ENCODE measurements at places on chromosomes 12 and 14.

DNA sequence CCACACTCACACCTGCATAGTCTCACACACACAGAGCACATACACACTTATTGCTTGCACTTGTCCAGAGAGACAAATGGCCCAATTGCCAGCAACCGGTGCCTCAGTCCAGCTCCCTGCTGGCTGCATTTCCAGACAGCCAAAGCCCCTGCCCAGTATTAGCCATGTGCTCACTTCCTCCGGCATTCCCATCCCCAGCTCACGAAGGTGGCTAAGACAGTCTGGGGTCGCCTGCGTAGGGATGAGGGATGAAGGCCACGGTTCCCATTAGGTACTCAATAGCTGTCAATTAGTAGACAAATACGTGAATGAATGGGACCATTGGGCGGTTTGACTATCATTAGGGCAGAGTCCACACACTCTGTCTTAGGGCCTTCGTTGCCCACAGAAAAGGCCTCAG lies 146.8 kb upstream of the EGLN3 start:
- DNase-seq: no peak

GRCh38 chr14:44795725-44796124 lies 166.0 kb downstream of the KLHL28 start:
- DNase-seq: no peak

DNA sequence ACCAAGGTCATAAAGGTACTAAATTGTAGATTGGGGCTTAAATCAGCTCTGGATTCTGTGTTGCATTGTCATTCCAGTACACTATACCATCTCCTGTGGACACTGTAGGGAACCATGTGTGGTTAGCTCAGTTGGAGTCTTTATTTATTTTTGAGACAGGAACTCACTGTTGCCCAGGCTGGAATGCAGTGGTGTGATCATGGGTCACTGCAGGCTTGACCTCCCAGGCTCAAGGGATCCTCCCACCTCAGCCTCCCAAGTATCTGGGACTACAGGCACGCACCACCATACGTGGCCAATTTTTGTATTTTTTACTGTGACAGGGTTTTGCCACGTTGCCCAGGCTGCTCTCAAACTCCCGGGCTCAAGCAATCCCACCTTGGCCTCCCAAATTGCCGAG lies 6.7 kb downstream of the PAPOLA start:
- no peak for DNase-seq

GRCh38 chr14:59117754-59118528 lies 70.5 kb upstream of the DAAM1 start:
- DNase-seq: no peak

DNA sequence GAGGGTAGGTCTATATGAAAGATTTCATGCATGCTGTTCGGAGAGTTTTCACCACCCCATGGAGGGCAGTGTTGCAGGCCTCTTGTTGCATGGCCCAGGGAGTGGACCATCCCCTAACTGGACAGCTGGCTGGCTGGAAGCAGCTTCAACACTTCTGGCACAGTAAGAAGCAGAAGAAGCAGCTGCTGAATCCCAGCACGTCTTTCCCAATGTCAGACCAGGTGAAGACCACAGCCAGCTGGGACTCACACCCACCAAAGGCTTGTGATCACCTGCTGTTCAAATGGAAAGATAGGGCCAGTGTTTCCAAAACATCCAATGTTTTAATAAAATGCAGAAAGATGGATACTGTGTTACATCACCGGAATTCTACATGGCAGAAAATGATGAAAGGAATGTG lies 1423.6 kb downstream of the AACS start:
- no peak for DNase-seq

- DNase-seq: no peak
These were observed 3.7 kb upstream of the COX8C start for GRCh38 chr14:93343266-93343665.

DNA sequence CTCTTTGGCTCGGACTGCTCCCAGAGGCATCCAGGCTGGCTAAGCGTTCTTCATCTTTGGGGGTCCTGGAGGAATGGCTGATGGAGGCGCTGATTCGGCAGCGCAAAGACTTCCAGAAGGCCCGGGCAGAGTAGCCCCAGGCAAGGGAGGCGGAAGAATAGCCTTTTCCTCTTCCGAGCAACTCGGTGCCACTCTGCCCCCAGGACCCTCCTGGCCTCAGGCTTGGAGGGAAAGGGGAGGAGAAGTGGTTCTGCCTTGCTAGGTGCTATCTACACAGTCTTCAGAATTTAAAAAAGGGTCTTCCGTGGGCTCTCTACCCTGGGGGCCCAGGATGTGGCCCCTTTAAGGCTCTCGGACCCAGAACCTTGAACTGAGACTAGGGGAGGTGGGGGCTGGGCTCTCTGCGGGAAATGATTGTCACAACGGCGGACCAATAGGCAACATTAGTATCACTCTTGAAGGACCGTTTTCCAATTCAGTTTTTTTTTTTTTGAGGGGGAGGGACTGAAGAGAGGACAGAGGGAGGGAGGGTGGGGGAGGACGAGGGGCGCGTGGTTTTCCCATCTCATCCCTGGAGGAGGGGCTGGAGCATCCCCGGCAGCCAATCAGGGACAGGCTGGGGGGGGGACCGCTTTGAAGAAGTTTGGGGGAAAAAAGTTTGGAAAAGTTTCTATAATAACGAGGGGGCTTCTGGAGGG lies at the start of gene NFATC4:
TSS of gene NFATC4 (plus strand) at position 671 of the 698 bp plus-strand sequence. CDS start 157 bp downstream, outside the sequence.
- DNase-seq: no peak

DNA sequence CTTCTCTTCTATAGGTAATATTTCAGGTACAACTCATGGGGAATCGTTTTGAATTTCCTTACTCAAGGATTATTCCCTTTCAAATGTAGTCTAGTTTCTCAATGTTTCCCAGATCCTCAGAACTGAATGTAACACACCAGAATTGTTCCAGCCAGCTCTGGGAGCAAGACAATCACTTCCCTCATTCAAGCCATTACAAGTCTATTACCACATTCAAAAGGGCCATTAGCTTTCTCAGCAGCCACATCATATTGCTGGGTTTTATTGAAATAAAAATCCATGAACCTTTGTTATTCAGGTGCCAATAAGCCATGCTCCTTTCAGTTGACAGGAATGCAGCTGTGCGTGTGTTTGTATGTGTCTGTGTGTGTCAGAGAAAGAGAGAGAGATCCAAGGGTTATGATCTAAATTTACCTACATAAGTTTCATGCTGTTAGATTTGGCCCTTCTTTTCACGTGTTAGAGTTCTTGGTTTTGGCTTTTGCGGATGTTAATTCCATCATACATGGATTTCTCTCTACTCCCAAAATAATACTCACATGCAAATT lies 357.7 kb downstream of the BCAT1 start:
- no peak for DNase-seq

DNA sequence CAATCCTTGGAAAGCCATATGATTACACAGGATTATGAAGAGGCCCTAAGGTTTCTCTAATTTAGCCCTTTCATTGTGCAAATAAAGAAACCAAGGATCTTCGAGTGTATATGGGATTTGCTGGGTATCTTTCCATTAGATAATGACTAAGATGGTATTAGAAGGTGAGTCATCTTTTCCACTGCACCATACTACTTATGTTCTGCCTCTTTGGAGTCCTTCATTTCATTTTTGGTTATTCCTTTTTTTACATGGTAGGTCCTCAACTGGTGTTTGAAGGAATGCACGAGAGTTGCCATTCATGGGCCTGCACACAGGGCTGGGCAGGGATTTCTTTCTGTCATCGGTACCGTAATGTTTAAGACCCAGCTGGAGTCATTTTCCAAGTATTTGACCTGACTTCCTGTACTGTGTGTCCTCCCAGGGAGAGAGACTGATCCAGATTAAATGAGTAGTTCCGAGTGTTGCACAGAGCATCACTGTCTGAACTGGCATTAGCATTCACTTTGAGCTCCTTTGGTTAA lies 85.7 kb downstream of the BORCS5 start:
- DNase-seq: no peak

- no peak for DNase-seq
These were observed at the start of gene SOCS2 for GRCh38 chr12:93571925-93572711. TSS of gene SOCS2 (plus strand) at chr12:93572675. CDS start at chr12:93572898, 223 bp downstream.

DNA sequence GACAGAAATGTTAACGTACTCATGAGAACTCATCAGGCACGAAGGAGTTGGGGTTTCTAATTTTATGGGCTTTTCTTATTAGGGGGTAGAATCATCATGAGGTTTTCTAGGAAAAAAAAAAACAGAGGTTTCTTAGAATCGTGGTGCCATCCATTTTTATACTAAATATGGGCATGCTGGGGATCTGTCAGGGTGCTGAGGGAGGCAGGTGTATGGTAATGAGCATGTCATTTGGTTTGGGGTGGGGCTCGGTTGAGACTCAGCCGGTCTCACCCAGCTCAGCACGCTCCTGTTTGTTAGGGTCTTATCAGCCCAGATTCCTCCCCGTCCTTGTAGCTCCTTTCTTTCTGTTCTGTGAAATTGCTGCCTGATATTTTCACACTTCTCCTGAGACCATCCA lies 98.2 kb downstream of the DICER1 start:
- DNase-seq: no peak

GRCh38 chr12:47946413-47947323 lies 16.7 kb upstream of the TMEM106C start:
- no peak for DNase-seq

DNA sequence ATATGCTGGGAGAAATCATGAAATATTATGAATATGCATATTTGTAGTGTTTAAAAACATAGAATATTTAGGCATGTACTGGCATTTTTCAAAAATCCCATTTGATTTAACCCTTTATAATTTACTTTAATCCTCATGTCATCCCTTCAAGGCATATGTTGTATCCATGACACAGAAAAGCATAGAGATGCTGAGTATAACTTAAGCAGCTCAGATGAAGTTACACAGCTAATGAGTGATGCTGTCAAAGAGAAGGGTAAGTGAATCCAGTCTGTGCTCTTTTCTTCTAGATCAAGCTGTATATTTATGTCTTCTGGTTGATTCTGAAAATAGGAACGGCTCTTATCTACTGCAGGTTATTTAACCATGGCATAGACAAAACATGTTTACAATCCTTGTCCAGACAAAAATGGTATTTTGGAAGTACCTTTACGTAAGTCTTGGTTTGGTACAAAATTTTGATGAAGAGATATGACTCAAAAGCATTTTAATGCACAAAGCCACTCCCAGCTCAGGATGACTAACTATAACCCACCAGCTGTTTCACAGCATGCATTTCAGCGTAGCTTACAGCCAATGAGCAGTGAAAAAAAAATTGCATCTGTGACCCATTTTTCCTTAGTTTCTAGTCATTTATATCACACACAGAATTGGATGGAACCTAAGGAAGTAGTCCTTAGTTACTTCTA lies 201.7 kb downstream of the STXBP6 start:
- DNase-seq: no peak

DNA sequence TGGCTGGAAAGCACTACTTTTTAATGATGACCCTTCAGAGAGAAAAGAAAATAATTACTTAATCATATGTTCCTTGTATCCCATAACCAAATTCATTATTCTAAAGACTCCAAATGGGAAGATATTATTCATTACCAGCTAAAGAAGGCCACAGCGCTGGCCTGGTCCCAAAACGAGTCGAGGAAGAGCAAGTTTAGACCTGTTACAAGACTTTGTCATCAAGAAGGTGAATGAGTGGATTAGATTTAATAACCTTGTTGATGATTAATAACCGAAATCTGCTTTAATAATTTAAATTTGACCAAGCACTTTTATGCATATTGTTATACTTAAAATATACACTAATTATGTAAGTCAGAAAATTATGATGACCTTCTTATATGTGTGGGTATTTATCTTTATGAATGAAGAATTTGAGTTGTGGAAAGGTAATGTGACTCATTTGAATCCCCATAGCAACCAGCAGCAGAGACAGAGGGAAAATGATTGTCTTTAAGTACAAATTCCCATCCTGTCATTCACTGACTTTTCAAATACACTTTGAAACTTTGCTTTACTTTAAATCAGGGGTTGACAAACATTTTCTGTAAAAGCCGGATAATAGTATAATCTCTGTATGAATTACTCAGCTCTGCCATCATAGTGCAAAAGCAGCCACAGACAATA lies 200.3 kb upstream of the NPAS3 start:
- no peak for DNase-seq

GRCh38 chr12:50006754-50007442 lies 18.4 kb downstream of the RACGAP1 start:
- no peak for DNase-seq

DNA sequence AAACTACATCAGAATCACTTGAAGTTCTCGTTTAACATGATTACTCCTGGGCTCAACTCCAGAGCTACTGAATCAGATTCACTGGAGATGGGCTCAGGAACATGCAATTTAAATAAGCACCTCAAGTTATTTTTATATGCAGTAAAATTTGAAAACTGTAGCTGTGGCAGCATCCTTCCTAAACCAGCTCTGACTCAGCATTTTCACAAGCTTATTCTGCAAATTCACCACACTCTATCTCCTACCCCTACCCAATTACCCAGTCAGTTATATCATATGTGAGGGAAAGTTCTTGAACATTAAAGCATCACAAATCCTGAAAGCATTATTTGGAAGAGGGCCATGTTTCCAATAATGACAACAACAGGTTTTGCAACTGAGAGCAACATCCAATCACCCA lies 24.2 kb upstream of the LRRC9 start:
- DNase-seq: no peak

DNA sequence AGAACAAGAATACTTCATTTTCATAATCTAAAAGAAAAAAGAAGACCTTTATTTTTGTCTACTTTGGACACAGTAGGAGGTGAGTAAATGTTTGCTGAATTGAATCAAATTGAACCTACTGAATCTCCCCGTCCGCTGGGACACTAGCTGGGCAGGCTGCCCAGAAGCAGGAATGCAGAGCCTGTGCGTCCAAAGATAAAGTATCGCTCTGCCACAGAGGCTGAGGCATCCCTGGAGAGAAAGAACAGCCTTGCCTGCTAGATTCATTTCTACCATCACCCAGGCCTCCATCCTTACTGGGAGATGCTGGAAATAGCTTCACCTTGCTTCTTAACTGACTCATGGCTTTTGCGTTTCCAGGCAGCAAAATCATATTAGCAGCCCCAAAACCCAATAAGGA lies 64.1 kb upstream of the TSPAN11 start:
- DNase-seq: no peak

DNA sequence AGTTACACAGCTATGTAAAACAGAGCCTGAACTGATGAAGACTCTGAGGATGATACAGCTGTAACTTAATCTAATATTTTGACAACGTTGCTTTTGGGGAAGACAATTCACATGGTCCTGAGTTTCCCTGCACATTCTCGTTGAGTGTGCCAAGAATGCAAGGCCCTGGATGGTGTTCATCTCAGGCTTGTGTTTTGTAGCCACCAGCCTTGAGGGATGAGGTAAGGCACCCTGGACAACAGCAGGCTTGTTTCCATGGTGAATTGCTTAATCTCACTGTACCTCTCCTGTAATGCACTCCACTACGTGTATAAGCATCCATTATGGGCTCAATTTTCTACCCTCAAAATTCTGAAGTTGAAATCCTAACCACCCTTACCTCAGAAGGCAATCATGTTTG lies 2.1 kb downstream of the CATSPERB start:
- no peak for DNase-seq

All from activated naive CD8-positive, alpha-beta T cell treated with anti-CD3 and anti-CD28 coated beads for 36 hours (primary cell).